Activated CD8-positive, alpha-beta memory T cell treated with anti-CD3 and anti-CD28 coated beads, Interleukin-2, amount 10 ng/mL, durations not matched to agents 7 days and 5 days (primary cell): ENCODE measurements at places on chromosomes 5 and 9. TPM values are rescaled to one million over a fixed set of nuclear protein-coding genes. Genes with fewer than 3 reads are reported as not detected.

GPR151 gene
- total RNA-seq: not detected

BTNL8 gene
- total RNA-seq: 1.7 TPM

TTLL11 gene
- 2.5 TPM for total RNA-seq

DIRAS2 gene
- not detected for total RNA-seq

ATP10B gene
- total RNA-seq: not detected

MARCHF3 gene
- 1.6 TPM for total RNA-seq

DNA sequence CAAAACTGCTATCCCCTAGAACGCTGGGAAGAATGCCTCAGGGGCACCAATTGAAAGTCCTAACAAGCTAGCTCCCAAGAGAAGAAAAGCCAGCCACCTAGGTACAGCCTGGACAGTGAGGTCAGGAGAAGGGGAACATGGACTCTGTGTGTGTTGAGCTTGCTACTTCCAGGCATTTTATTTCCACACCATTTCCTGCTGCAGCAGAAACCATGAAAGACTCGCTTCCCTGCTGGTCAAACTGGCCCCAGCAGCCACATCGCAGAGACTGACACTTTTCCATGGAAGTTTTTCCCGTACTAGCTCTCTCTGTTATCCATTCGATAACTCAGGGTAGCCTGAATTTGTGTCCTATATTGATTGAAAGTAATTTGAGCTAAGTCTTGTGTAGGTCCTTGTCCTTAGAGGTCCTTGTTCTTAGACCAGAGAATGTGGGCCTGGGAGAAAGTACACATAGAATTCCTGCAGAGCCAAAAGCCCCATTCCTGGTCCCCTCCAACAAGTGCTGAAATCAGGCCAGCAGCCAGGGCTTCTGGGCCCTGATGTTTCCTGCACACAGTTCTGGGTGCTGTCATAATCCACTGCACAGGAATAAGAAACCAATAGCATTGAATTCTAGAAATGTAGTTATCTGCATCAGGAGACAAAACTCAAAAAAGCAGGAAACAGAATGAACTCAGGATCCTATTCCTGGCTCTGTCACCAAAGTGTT, 96.6 kb downstream of the BRINP1 start:
- no peaks in the 10 kb centered on the region for H3K36me3 ChIP-seq
- no peaks in the 10 kb centered on the region for H3K27me3 ChIP-seq
- no peak overlapping the region for H3K27ac ChIP-seq
- no peak for DNase-seq
- no peak overlapping the region for H3K4me3 ChIP-seq
- H3K4me1 ChIP-seq: no peaks in the 10 kb centered on the region

DNA sequence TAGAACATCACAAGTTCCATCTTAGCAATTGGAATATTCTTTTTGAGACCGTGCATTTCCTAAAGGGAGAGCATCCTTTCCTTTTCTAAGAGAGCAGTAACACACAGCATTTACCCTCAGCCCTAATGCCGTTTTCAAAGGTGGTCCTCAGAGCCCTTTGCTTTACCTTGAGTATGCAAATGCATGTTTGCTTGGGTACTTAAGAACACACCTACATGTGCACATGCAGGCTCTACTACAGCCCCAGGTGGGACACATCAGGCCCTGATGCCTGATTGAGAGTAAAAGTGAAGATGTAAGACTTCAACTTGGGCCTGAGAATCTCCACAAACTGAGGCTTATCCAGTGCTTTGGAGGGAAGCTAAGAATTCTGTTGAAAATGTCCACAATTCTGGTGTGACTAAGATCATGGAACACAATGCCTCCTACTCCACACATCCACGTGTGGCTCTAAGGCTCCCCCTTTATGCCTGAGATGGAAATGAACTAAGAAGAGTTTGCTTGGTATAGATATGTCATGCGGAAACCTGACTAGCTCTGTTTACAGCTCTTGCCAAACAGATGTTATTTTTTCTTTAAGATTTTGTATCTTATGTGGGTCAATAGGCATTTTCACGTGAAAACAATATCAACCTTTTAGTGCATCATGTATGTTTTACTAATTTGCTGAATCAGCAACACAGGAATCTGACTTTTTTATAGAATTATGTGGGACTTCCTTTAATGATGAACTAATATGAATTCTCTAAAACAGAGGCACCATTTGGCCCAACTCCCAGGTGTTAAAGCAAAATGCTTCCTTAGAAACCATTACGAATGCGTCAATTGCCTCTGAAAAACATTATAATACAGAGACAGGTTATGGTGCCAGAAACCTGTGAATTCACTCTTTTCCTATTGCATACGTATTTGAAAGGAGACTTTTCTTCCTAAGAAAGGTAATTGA, 48.9 kb upstream of the SLC2A8 start:
- H3K4me1 ChIP-seq: no peaks in the 10 kb centered on the region
- H3K27me3 ChIP-seq: peaks cover 7% of the 10 kb centered on the region
- H3K27ac ChIP-seq: no peak overlapping the region
- no peak for DNase-seq
- H3K36me3 ChIP-seq: no peaks in the 10 kb centered on the region

DNA sequence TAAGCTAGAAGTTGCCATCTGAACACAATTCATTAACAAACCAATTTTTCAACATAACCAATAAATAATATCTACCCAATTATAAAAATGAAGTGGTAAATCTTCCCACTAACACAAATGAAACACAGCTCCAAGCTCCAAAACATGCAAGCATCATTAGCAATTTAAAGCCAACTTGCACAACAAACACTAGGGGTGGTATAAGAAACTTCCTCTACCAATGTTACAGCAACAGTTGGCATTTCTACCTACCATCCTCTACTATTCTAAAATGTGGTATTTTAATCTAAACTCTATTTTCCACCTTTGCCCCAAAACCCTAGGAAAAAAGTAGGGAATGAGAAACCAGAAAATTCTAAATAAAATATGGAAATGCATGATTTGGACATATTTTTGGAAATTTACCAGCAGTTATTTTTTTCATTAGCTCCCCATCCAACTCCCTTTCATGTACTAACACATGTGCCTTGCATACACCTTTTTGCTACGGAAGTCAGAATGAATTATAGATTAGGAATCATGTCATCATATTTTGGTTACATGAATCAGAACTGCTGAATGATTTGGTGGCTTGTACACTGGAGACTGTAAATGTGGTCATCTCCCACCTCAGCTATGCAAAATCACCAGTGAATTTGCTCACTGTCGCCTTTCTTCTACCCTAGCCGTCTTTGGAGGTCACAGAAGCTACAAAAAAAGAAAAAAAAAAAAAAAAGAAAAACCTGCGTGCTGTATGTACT, 4.1 kb downstream of the NR6A1 start:
- H3K4me1 ChIP-seq: peaks cover 19% of the 10 kb centered on the region
- H3K27me3 ChIP-seq: peaks cover 82% of the 10 kb centered on the region
- no peak overlapping the region for H3K27ac ChIP-seq
- H3K4me3 ChIP-seq: no peak overlapping the region

DNA sequence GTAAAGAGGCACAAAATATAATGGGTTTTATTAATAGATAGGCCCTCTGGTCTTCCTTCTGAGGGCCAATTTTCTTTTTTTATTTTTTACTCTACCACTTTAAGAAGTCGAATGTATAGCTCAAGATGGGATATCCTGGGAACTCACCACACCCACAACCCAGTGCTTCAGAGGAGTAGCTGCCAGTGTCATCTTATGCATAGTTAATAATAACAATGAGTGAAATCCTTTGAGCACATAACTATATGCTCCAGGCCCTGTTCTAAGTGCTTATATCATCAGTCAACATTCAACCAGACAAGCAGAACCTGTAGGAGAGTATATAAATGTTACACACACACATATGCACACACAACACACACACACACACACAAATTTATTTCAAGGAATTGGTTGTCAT, 150.3 kb upstream of the ACTBL2 start:
- H3K27ac ChIP-seq: no peak overlapping the region
- DNase-seq: no peak
- no peaks in the 10 kb centered on the region for H3K4me1 ChIP-seq
- H3K4me3 ChIP-seq: no peak overlapping the region
- no peaks in the 10 kb centered on the region for H3K27me3 ChIP-seq

- H3K4me3 ChIP-seq: no peak overlapping the region
- H3K4me1 ChIP-seq: no peaks in the 10 kb centered on the region
- H3K27me3 ChIP-seq: no peaks in the 10 kb centered on the region
- no peak for DNase-seq
- no peak overlapping the region for H3K27ac ChIP-seq
These were observed 157.1 kb upstream of the FGF10 start for GRCh38 chr5:44546286-44546685.

- H3K27me3 ChIP-seq: peaks cover 3% of the 10 kb centered on the region
- no peak overlapping the region for H3K4me3 ChIP-seq
- no peak overlapping the region for H3K27ac ChIP-seq
- H3K4me1 ChIP-seq: no peaks in the 10 kb centered on the region
These were observed 60.0 kb downstream of the C9orf50 start for GRCh38 chr9:129560881-129561306.

DNA sequence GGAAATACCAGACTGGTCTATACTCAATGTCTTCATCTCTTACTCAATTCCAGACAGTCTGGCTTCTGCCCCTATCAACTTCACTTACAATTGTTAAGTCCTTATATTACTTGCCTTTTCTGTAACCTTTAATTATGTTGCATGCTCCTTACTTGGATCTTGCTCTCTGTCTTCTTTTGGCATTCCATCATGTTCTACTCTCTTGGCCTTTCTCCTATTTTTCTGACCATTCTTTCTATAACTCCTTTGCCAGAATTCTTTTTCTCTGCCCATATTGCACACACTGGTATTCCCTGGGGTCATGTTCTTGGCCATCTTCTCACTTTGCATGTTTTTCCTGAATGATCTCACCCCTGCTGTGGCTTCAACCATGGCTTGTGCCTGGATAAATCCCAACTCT, 209.8 kb upstream of the ZNF462 start:
- no peak overlapping the region for H3K4me3 ChIP-seq
- no peaks in the 10 kb centered on the region for H3K27me3 ChIP-seq
- DNase-seq: no peak
- no peaks in the 10 kb centered on the region for H3K4me1 ChIP-seq
- no peak overlapping the region for H3K27ac ChIP-seq

GRCh38 chr5:51991940-51992339, 608.7 kb downstream of the ISL1 start:
- H3K4me3 ChIP-seq: no peak overlapping the region
- H3K27me3 ChIP-seq: no peaks in the 10 kb centered on the region
- no peaks in the 10 kb centered on the region for H3K36me3 ChIP-seq
- no peak for DNase-seq
- H3K27ac ChIP-seq: no peak overlapping the region

DNA sequence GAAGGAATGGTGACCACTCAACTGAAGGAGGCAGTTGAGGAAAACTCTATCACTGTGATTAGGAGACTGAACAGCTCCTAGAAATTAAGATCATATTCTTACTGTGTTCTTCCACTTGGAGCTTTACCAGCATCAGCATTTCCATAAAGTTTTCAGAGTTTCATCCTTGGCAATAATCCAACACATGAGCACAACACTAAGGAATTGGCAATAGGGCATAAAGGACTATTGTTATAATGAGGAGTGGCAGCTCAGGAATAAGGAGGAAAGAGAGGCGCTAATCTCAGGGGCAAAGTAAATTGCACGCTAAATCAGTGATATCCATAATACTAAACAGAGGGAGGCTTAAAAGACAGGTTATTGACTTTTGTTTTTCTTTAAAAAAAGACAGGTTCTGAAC, 338.9 kb downstream of the EFNA5 start:
- no peaks in the 10 kb centered on the region for H3K4me1 ChIP-seq
- no peak for DNase-seq
- H3K36me3 ChIP-seq: no peaks in the 10 kb centered on the region
- H3K27ac ChIP-seq: no peak overlapping the region
- H3K27me3 ChIP-seq: no peaks in the 10 kb centered on the region
- no peak overlapping the region for H3K4me3 ChIP-seq

- H3K4me3 ChIP-seq: no peak overlapping the region
- H3K4me1 ChIP-seq: peaks cover 23% of the 10 kb centered on the region
- no peak overlapping the region for H3K27ac ChIP-seq
These were observed 1.8 kb downstream of the HACD4 start for GRCh38 chr9:21029661-21030060.

GRCh38 chr5:133348406-133348805, 263.9 kb downstream of the FSTL4 start:
- no peak for DNase-seq
- no peak overlapping the region for H3K4me3 ChIP-seq
- H3K36me3 ChIP-seq: no peaks in the 10 kb centered on the region
- no peaks in the 10 kb centered on the region for H3K4me1 ChIP-seq
- peaks cover 32% of the 10 kb centered on the region for H3K27me3 ChIP-seq
